ENCODE measurements at places on chromosomes 2 and 18. TPM values are rescaled to one million over a fixed set of nuclear protein-coding genes. Genes with fewer than 3 reads are reported as not detected.
A peak's percentile ranks its signal among the peaks of the same experiment; 100 is the strongest.

DNA sequence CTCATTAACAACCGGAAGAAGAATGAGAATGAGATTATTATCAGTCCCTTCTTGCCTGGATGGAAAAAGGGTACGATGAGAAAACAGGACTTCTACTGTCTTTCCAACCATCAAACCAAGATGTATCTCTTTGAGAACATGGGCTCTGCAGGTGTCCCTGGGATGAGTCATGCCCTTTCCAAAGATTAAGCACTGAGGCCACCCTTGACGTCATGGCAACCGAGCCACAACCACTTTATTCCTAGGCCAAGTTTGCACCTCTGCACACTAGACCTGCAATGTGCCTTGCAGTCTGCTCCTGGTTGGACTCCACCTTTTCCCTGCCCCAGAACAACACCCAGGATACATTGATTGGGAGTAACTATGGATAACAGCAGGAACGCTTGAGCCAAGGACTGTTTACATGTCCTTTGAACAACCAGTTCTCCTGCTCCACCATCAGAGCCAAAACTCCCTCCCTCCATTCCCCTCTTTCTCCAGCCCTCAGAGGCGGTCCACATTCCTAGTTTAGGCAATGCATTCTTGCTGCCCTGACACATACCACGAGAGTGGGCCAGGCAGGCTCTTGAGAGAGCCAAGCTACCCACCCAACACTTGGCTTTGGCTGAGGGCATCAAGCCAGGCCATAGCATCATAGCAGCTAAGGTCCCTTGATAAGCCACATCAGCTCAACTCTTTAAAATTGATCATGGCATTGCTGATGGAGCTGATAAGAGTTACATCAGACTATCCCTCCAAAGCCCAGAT lies 310.7 kb downstream of the TNS1 start:
- DNase-seq = peak; percentile 62

DNA sequence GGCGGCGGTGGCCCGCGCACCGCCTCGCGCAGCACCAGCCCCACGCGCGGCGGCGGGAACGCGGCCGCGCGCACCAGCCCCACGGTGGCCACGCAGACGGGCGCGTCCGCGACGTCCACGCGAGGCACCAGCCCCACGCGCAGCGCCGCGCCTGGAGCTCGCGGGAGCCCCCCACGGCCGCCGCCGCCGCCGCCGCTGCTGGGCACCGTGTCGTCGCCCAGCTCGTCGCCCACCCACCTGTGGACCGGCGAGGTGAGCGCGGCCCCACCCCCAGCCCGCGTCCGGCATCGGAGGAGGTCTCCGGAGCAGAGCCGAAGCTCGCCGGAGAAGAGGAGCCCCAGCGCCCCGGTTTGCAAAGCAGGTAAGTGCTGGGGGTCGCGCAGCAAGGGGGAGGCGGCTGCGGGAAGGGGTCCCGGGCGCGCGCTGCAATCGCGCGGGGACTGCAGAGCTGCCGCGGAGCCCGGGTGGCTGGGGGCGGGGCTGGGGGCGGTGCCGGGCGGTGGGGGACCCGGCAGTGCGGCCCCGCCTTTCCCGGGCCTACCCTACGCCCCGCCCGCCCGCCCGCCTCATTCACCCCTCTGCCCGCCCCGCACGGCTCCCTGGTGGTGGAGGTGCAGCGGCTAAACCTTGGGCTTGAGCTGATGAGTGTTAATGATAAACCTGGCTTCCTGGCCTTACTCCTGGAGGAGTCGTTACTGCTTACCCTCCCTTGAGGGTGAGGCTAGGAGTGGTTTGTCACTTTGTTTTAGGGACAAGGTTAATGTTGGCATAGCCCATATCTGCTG lies 851 bp downstream of the FAM117B start:
- DNase-seq = peak; percentile 48

DNA sequence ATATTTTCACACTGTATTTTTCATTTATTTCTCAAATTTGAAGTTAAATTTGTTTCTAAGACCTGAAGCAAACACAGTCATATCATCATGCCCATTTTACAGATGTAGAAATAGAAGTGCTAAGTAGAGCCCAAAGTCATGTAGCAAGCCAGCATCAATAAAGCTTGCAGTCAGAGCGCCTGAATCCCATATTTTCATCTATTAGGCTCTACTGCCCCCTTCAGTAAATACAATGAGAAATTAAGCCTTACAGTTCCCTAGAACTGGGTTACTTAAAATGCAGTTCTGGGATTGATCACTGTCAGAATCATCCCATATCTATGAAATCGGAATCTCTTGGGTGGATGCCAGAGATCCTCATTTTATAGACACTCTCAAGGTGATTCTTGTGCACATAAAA lies 419.9 kb downstream of the TGIF1 start:
- DNase-seq = peak; percentile 7

DNA sequence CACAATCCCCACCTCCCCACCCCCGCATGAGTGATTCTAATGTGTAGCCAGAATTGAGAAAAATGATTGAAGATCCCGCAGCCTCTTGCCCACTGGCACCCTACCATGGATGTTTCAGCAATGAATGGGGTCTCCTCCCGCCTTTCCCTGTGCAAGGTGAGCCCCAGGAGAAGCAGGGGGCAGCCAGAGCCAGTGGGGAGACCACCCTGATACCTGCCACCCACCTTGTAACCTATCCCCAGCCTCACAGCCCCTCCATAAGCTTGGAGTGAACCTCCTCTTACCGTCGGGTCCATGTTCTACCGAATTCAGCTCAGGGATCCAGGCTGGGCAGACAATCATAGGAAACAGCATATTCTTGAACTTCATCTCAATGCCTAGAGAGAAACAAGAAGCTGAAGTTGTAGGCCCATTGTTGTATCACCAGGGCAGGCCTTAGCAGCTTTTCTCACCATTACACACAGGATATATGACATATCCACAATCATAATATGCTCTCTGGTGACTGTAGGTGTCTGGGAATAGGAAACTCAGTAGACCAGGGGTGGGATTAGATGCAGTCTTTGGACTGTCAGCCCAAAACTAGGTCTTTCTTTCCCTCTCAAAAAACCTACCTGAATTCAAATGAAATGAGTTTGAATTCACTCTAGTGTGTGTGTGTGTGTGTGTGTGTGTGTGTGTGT lies 30.9 kb downstream of the XDH start:
- no peak for DNase-seq

Gene KLHL41
- 414 TPM for total RNA-seq

Gene DPP4
- 13.7 TPM for total RNA-seq

Gene DLX1
- total RNA-seq = 1.4 TPM

DNA sequence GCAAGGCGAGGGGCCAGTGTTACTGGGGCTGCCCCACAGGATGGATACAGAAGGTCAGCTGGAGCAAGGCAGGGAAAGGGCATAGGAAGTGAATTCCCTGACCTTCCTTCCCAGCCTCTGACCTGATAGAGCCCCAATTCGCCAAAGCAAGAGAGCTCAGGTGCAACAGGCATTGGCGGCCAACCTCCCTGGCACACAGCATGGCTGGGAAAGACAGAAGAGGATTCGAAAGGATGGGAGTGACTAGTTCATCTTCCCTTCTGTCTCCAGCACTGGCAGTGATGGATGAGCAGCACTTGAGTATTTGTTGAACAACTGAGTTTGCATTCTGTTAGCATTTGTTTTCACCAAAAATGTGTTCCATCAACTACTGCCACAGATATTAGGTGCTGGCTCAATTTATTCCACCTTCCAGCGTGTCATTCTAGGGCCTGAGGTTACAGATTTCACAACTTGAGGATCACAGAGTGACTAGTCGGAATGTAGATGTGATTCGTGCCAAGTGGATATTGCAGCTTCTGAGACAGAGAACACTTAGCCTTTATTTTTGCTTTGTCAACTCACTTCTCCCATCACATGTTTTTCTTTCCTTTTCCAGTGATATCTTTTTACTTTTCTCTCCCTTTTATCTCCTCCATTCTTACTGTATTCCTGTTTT lies 6.2 kb downstream of the COPS8 start:
- no peak for DNase-seq

DNA sequence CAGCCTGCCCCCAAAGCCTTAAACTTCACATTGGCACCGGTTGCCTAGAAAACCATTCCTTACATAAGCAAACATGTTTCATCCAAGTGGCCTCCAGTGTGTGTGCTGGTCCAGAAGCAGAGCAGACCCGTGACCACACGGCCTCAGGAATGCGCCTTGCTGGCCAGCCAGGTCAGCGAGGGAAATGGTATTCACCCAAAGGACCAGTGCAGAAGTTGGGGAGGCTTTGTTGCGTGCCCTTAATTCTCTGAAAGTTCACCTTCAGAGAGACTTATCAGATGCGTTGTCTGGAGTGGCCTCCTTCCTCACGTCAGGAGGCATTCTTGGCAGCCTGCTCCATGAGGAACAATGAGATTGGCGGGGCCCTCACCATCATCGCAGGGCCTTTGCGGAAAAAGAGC lies 25.9 kb downstream of the NRP2 start:
- no peak for DNase-seq

Gene RAB12
- 60.5 TPM for total RNA-seq
